PC-3 (cell line): ENCODE measurements at places on chromosomes 2 and 18. TPM values are rescaled to one million over a fixed set of nuclear protein-coding genes. Genes with fewer than 3 reads are reported as not detected.

MYL12A gene
- 254 and 329 TPM in 2 replicates for total RNA-seq

FKBP7 gene
- 3.7 and 4.2 TPM in 2 replicates for total RNA-seq

PRSS56 gene
- total RNA-seq: not detected in 2 replicates

CTNNA2 gene
- not detected in 2 replicates for total RNA-seq

PLA2R1 gene
- total RNA-seq: 2.4 and 3.4 TPM in 2 replicates

CPO gene
- not detected in 2 replicates for total RNA-seq

PDIA6 gene
- total RNA-seq: 350 and 351 TPM in 2 replicates

DNA sequence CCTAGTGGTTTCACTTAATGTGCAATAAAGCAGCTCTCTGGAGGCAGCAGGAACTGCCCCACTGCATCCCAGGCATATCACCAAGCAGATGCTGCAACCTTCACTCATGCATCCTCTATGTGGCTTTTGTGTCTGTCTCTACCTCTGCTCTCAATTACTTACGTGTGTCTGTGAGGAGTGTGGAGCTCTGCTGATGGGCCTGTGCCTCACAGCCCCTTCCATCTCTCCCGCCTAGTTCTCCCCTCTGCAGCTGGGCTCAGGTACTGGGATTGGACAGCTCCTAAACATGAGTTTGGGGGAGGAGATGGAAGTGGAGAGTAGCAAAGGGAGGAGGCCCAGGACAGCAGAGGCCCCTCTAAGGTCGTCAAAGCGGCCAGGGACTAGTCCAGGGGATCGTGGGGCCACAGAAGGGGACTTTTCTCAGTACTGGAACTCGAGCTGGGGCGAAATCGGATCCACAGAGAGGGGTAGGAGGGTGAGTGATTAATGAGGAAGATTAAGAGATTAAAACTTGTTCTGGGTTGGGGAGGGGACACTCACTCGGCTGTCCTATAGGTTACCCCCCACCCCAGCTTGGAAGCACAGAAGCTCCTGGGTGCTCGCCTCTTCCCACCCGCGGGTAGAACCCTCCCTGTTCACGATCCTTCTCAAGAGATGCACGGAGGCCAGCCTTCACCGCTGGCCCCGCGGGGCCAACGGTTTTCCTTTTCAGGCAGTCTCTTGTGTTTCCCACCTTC, 2.1 kb upstream of the LBX2 start:
- no peak for DNase-seq

DNA sequence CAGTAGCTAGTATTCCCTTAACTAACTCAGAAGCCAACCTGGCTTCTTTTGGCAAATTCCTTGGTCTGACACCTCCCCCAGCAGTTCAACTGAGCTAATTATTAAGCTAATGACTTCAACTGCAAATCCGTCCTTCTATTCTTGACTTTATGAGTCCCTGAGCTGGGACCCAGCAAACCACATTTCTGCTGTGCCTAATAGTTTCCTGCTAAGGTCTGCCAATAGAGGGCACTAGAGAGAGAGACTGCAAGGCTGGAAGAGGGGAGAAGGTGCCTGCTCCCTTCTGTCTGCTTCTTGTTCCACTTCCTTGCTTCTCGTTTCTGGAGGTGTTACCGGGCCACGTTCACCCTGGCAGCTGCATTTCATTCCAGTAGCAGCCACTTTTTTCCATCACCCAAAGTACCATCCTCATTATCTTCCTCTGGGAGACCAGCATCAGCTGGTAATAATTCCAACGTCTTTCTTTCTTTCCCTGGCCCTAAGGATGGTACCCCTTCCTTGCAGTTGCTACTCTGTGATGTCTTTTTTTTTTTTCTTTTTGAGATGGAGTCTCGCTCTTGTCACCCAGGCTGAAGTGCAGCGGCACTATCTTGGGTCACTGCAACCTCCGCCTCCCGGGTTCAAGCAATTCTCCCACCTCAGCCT, 352.0 kb downstream of the TNS1 start:
- DNase-seq: peak; percentile 74

DNA sequence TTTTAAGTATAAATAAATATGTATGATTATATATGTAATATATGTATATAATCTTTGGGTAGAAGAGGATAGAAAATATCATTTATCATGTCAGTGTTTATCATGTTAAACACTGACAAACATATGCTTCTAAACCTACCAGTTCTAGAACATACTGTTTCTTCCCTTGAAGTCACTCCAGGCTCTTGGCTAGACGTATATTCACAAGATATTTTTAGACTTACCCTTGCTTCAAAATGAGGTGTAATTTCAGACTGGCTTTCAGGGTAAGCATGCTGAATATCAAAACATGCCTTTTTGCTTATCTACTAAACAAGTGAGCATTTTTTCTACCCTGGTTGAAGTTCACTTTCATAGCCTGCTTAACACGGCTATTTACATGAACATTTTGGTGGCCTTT, 642.4 kb upstream of the PKDCC start:
- DNase-seq: no peak

GRCh38 chr2:200483729-200484198, 26.1 kb downstream of the KCTD18 start:
- peak; percentile 85 for DNase-seq

DNA sequence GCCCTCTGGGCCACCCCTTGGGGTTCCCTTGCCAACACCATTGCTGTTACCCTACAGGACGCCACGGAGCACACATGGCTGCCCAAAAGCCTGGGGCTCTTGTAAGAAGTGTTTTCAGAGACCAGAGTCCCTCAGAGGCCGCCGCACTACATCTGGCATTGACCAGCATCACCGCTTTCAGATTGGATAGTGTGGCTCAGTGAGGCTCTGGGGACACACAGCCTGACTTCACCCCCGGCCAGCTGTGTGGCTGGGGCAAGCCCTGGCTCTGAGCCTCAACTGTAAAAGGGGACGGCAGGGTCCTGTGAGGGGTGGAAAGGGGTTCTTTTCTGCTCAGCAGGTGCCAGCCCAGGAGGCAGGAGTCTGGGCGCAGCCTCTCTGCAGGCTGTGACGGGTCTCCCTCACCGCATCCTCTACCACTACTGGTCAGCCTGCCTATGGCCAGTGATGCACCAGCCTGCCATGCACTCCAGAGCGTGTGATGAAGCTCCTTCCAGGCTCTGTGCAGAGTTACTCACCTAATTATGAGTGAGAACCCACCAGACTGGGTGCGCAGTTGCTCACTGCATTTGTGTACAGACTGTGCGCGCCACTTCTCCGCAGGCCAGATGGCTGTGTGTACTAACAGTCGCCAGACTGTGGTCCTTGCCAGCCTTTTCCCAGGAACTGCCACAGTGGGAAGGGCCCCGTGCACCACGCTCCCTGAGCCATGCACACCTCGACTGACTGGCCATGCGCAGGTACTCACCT, 10.7 kb upstream of the OTOF start:
- DNase-seq: no peak

DNA sequence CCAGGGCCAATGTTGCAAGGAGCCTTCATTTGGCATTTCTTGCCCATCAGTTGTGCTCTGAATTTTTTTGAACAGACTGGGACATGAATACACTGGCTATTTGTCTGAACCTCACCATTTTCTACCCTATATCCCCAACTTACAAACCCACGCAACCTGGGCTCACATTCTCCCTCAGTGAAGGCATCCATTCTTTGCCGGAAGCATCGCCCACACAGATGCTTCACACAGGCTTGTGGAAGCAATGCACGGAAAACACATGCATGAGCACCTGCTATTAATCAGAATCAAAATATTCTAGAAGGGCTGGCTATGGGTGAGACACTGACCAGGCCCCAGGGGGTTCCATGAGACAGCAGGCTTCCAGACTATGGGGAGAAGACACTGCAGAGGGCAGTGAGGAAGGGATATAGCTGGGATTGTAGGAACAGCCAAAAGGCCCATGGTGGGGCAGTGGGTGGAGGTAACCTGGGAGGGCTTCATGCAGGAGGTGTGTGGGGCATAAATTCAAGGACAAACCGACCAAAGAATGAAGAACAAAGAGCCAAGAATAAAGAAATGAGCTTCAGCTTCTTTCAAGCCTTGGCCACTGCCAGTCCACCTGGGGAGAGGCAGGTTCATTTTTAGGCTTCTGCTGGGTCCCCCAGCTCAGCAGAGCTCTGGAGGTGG, 261.5 kb downstream of the CELF4 start:
- DNase-seq: no peak

GRCh38 chr2:95270541-95271081, 3.6 kb upstream of the PROM2 start:
- no peak for DNase-seq

- DNase-seq: no peak
These were observed 13.2 kb downstream of the ADRA2B start for GRCh38 chr2:96103187-96103601.

GRCh38 chr18:23640052-23640451, 22.7 kb downstream of the ANKRD29 start:
- no peak for DNase-seq

- no peak for DNase-seq
These were observed 153.6 kb upstream of the KLF7 start for GRCh38 chr2:207319316-207319715.

GRCh38 chr2:43199492-43200488, 26.6 kb downstream of the ZFP36L2 start:
- DNase-seq: peak; percentile 84

DNA sequence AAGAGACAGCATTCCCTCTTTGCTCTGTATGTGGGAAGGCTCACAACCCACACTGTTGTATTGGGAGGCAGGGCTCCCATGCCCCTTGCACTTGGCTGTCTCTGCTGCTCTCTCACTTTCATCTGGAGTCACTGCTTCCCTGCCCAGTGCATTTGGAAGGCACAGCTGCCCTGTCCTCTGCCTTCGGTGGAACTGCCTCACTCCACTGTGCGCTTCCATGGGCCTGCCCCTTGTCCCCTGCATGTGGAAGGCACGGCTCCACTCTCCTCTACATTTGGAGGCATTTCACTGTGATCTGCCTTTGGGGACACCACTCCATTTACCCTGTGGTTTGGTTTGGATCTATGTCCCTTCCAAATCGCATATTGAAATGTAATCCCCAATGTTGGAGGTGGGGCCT, 9.1 kb upstream of the PROM2 start:
- no peak for DNase-seq

GRCh38 chr18:55286257-55286825, 301.7 kb downstream of the TCF4 start:
- no peak for DNase-seq

- no peak for DNase-seq
These were observed 112.7 kb upstream of the RMDN2 start for GRCh38 chr2:37812414-37812813.

DNA sequence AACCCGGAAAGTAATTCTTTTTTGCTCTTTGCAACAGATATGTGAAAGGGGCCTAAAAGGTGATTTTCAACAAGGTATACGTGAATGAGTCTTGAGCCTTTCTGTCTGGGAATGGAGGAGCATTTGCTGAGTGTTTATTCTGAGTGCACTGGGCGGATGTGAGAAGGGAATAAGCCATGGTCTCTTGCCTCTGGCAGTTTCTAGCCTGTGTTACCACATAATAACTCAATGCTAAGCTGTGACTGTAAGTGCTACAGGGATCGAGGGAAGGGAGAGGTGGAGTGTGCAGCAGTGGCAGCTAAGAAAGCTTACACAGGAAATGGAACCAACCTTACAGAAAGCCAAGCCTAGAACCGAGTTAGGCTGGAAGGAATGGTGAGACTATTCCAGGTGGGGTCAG, 444.3 kb downstream of the SLC4A3 start:
- DNase-seq: no peak

DNA sequence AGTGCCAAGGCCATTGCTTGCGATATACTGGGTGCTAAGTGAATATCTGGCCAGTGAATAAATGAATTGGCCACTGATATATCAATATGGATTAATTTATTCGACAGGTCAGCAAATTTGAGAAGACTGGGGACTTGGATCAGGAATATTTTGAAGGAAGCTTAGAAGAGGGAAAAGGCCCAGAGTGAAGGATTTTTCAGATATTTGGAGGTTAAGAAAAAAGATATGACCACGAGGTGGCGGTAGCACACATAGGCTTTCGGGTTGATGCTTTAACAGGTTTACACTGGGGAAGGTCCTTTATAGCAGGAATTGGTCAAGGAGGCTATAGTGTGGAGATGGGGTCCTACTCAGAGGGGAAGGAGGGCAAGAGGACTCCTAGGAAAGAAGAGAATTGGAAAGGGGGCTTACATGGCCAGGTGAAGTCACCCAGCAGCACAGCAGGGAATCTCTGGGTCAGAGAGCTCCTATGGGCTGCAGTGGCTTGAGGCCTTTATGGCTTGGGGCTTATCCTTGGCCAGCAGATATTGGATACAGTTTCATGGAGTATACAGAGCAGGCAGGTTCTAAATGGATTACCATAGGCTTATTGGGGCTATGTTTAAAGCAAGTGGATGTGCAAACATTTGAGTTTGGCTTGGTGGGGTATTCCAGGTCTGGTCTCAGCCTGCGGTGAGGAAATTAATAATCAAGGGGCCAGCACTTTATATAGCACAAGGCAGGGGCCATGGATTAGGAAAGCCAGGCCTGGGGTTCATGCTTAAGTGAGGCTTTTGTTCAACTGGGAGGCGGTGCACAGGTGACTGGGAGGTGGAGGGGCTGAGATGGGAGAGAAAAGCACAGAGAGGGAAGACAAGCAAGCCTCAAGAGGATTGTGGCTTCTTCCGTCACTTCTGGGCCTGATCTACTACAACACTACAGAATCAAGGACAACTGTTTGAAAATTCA, 9.7 kb downstream of the IL1RN start:
- DNase-seq: peak; percentile 74

DNA sequence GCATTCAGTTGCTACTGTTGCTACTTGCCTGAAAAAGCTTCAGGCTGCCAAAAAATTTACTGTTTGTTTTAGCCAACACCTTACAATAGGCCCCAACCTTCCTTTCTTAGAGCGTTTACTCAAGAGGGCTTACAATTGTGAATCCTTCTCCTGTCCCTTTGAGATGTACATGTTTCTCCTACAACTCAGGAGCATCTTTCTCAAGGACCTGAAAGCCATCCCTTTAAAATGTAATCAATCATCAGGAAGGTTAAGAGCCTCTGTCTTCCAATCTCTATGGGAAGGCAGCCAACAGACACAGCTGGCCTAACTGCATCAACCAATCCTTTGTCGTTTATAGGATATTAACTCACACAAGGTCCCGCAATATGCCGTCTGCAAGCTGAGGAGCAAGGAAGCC, 3.4 kb upstream of the IER3IP1 start:
- DNase-seq: no peak

DNA sequence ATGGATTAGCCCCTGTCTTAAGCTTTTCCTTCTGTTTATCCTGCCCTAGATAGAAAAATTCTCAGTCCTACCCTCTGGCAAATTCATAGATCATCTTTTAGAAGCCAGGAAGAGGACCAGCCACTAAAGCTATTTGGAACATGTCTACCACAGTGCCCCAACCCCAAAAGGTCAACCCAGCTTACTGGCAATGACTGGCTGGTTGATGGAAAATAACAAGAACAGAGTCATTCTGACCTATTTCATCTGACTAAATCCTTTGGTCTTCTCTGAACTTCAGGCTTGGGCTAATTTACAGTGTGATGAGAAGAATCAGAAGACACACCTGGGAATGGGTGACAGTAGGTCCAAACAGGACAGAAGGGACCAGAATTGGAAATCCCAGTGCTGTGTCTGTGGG, 227.3 kb upstream of the CCDC68 start:
- no peak for DNase-seq

GRCh38 chr18:6509832-6510231, 95.1 kb upstream of the L3MBTL4 start:
- peak; percentile 83 for DNase-seq

DNA sequence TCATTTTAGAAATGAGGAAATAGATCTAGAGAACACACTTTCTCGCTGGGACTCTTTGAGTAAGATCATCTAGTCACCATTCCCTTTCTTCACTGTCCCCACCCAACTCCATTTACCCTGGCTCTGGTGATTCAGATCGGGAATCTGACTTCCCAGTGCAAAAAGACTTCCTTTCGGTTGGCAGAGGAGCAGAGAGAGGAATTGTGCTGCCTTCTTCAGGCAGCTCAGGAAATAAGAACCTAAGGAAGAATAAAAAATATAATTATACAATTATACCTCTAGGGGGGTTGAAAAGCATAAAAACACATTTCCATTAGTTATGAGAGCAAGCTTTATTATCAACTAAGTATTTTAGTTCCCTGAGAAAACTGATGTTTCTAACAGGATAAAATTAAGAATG, 9.3 kb upstream of the MPP4 start:
- peak; percentile 67 for DNase-seq
